ENCODE measurements at places on chromosomes 11 and 22.

DNA sequence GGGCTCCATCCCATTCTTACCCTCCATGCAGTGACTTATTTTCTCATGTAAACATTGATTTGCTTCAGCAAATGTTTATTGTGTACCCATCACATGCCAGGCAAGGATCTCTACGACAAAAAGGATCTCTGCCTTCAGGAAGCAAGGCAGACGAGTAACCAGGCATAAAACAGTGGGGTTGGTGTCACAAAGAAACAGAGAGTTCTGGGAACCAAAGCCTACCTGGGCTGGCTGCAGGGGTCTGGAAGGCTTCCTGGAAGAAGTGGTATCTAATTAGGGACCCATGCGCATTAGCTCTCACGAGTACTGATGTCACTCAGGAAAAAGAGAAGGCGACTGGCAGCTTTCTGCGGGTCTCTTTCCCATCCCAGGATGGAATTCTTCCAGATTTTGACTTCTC is 44.5 kb downstream of the KIAA1671 start:
- DNase-seq = no peak

DNA sequence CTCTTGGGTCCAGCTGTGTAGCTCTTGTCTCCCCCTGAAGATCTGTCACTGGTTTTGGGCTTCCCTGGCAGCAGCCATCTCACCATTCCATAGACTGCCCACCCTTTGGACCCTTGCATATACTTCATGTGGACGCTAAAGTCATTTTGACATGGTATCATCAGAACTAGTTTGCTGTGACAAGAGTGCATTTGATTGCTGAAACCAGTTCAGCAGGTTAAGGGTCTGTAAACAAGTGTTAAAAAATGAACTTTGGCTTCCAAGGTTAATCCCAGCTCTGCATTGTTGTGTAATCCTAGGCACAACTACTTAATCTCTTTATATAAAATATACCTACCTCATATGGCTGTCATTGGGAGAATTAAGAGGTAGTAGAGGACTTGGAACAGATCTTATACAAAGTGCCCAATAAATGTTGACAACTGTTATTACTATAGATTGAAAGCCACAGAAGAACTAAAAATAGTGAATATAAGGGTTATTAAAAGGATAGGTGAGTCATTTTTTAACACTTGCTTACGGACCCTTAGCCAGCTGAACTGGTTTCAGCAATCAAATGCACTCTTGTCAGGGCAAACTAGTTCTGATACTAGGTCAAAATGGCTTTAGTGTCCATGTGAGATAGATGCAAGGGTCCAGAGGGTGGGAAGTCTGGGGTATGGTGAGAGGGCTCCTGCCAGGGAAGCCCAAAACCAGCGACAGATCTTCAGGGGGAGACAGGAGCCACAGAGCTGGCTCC is 29.4 kb downstream of the CCDC90B start:
- no peak for DNase-seq

DNA sequence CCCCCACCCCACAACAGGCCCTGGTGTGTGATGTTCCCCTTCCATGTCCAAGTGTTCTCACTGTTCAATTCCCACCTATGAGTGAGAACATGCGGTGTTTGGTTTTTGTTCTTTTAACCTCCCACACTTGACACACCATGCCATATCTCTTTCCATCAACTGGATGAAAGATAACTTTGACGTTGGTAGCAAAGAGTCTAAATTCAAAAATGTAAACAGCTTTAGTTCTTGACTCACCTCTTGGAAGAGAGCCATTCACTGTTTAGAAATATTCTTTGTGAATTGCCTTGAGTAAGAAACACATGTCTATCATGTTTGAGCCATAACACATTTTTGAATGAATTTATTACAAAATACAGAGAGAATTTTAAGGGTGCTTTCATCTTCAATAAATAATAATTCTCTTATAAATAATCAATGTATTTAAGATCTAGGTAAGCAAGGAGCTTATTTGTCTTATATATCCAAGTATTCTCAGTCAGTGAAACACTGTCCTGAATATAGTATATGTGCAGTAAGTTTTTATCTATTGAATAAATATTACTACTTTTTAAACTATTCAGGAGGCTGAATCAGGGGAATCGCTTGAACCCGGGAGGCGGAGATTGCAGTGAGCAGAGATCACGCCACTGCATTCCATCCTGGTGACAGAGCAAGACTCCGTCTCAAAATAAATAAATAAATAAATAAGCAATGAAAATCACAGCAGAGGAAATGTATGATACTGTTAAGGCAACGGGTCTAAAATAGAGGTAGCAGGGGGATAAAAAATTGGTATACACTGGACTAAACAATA is 6.7 kb downstream of the CARD18 start:
- no peak for DNase-seq

GRCh38 chr11:13207665-13208594 is 69.7 kb upstream of the BMAL1 start:
- no peak for DNase-seq

DNA sequence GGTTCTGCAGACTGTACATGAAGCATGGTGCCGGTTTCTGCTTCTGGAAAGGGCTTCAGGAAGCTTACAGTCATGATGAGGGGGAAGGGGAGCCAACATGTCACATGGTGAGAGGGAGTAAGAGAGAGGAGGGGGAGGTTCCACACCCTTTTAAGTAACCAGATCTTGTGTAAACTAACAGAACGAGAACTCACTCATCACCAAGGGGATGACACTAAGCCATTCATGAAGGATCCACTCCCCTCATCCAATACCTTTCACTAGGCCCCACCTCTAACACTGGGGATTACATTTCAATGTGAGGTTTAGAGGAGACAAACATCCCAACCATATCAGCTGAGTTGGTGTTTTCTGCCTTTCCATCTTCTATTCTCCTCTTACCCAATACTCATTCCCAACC is 83.5 kb downstream of the BDNF start:
- DNase-seq = no peak

DNA sequence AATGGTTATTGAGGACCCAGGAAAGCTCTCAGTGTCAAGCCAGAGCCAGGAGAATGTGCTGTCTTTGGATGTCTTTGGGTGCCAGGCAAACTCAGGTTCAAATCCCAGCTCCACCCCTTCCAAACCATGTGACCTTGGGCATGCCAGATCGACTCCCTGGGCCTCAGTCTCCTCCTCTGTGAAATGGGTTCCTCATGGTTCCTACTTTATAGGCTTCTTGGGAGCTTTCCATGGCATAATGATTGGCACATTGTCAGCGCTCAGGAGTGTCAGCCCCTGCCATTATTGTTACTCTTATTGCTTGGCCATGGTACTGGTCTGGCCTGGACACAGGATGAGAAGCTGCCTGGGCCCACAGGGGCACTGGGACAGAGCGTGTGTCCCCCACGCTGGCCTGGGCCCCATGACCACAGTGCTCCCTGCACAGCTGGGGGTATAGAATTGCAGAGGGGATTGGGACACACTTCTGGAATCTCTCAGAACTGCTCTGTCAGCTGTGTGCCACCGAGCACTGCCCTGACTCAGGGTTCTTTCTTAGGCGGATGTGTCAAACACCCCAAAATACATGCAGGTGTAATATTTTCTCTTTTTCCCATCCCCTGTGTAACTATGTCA is 37.6 kb upstream of the CRYBB3 start:
- DNase-seq = no peak

DNA sequence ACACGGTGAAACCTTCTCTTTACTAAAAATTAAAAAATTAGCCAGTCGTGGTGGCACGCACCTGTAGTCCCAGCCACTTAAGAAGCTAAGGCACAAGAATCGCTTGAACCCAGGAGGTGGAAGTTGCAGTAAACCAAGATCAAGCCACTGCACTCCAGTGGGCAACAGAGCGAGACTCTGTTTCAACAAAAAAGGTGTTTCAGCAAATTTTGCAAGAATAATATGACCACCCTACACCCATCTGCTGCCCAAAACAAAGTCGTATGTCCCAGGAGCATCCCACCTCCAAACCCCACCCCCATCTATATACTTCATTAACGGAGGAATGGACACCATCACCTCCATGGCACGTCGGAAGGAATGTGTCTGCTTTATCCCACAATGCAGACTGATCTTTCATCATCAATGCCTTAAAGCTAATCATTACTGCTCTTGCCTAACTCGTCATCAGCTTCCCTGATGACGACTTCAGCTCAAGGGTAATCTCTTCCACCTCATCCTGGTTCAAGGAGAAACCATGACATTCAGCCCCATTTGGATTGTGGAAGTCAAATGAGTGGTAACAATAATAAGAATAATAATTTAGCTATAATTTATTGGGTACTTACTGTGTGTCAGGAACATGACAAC is 34.1 kb downstream of the SCGB1A1 start:
- no peak for DNase-seq

DNA sequence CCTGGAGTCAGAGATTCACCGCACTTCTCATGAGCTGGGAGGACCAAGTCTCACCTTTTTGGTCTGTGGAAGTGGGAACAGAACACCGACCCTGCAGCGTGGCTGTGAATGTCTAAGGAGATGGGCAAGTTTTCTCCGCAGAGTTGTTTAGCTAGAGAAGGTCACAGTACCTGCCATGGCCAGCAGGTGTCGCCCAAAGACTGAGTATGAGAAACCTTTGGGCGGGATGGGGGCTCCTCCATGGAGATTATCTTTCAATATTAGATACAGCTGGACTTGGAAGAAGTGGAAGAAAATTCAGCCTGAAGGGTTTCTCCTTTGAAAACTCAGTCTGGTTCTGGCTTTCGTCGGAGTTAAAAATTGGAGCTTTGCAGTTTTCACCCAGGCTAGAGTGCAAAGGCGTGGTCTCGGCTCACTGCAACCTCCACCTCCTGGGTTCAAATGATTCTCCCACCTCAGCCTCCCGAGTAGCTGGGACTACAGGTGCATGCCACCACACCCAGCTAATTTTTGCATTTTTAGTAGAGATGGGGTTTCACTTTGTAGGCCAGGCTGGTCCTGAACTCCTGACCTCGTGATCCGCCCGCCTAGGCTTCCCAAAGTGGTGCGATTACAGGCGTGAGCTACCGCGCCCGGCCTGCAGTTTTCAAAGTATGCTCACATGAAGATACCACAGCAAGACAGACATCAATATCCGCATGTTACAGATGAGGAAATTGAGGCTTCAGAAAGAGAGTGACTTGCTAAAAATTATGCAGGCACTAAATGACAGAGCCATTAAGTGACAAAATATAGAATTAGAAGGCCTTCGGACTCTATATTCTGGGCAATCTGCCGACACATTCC is 10.7 kb upstream of the DSCAML1 start:
- DNase-seq = peak; percentile 71

DNA sequence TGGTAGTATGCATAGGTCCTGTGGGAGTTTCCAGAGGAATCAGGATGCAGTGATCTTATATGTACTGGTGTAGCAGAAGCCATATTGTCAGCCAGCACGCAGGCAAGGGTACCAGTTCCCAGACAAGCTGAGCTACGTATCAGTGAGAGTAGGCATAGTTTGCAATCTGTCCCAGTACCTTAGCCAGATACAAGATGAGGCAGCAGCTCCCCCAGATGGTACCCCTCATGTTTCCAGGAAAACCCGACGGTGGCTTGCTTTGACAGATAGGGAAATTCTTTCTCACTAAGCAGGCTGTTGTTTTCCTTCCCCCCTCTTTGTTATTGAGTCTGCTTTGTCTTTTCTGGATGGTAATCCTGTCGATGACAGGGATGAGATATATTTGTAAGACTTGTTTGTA is 109.7 kb upstream of the RRM1 start:
- no peak for DNase-seq

DNA sequence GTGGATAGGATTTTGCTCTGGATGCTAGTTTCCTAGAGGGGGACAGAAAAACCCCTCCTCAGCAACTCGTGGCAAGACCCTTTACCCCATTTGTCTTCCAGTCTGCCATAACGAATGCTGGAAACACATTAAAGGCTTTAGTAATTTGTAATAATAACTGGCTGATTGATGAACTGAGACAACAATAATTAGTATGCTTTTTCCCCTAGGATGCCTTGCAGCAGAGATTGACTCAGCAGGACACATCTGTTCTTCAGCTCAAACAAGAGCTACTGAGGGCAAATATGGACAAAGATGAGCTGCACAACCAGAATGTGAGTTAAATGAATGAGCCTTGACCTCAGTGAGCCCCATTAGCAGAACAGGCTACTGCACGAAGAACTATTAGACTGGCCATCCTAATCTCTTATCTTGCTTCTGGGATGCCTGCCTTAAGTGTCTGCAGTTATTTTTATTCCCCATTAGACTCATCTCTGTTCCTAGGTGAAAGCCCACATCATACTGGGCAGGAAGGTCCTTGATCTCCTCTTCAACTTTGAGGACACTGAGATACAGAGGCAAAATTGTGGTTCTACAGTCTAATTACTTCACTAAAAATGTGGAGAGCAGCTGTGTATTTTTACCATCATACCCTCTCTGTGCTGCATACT is 32.9 kb upstream of the DLAT start:
- no peak for DNase-seq

DNA sequence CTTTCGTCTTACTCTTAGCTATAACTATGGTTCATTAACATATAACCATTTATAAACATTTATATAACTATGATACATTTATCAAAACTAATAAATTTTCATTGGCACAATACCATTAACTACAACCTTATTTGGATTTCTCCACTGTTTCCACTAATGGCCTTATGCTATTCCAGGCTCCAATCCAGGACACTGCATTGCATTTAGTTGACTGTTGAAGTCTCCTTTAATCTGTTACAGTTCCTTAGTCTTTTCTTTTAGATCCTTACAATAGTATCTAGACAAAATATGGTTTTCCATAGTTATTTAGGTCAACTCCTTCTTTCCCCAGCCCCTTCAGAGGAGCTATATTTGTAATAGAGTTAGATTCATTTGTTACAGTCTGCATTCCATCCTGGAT is 47.2 kb downstream of the CCDC34 start:
- no peak for DNase-seq

DNA sequence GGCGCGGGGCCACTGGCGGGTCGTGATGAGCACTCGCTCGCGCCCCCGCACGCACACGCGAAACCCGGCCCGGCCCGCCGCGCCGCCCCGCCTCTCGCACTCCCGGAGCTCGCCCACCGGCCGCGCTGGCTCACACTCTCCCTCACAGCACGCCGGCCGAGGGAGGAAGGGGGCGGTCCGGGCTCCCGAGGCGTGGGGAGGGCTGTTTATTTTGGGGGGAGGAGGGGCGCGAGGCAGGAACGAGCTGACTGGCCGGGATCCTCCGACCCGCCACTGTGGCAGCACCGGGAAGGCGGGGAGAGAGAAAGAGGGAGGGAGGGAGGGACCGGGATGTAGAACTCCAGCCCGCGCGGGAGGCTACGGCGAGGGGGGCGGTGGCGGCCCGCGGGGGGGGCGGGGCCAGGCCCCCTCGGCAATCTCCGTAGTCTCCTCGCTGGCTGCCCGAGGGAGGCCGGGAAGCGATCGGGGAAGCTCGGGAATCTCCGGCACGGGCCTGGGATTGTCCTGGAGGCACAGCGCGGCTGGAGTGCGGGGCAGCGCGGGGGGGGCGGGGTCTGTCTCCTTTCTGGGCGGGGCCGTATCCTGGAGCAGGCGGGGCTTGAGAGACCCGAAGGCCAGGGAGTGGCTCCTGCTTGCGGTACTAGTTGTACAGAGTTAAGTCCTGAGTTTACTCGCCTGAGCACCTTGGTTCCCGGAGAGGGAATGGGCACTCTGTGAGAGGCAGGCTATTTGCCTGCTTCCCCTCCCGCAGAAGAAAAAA is at the start of gene RBFOX2:
Gene RBFOX2, minus strand, starts transcription at position 179 of the 760 bp plus-strand sequence. CDS start 399 bp downstream, outside the sequence.
- DNase-seq = peak; percentile 40

GRCh38 chr11:69221086-69221485 is 65.4 kb downstream of the SMIM38 start:
- DNase-seq = no peak

GRCh38 chr22:50576806-50577696 is 1.2 kb downstream of the CPT1B start:
- no peak for DNase-seq

GRCh38 chr11:124302347-124303125 is 11.2 kb downstream of the OR8D1 start:
- DNase-seq = no peak
